ENCODE measurements at places on chromosomes 16 and 17.
A peak's percentile ranks its signal among the peaks of the same experiment; 100 is the strongest.

DNA sequence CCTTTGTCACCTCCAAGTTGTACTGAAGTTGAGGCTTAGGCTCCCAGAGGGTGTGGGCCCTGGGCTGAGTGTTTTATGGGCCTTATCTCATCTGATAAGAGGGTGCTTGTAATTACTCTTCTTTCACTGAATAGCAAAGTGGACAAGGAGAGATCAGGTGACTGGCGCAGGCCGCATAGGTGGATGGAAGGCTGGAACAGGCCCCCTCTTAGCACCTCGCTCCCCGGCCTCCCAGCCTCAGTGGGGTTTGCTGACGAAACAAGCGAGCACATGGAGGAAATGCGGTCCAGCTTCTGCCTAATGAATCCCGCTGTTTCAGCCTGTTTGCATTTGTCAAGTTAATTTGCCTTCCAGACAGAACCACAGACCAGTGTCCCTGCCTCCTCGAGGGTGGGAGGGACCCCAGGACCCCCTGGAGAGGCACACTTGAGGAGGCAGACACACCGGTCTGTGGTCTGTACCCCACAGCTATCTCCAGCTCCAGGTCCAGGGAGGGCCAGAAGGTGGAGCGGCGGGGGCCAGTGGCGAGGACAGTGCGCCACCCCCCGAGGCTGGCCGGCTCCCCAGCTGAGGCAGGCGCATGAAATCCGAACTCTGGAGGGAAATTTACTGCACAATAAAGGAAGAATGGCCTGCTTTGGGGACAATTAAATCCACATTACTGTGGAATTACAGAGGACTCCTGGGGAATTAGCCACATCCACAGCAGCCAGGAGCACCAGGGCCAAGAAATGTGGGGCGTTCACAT lies 123.4 kb downstream of the NTN1 start:
- no peak for DNase-seq

DNA sequence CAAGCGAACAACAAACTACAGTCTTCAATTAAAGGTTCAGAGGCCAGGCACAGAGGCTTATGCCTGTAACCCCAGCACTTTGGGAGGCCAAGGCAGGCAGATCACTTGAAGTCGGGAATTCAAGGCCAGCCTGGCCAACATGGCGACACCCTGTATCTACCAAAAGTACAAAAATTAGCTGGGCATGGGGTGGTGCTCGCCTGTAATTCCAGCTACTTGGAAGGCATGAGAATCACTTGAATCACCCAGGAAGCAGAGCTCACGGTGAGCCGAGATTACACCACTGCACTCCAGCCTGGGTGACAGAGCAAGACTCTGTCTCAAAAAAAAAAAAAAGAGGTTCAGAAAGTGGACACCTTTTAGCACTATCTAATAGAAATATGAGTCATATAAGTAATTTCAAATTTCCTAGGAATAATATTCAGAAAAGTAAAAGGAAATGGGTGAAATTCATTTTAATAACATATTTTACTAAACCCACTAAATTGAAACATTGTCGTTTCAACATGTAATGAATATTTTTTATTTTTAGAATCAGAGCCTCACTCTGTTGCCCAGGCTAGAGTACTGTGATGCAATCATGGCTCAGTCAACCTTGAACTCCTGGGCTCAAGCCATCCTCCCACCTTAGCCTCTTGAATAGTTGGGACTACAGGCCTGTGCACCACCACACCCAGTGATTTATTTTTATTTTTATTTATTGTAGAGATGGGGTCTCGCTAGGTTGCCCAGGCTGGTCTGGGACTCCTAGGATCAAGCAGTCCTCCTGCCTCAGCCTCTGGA lies 15.2 kb upstream of the MARCHF10 start:
- no peak for DNase-seq

GRCh38 chr17:81365601-81366585 lies 29.4 kb upstream of the BAHCC1 start:
- DNase-seq = no peak

- DNase-seq = peak; percentile 37
These were observed 44.7 kb downstream of the CHD9 start for GRCh38 chr16:53099318-53100130.

DNA sequence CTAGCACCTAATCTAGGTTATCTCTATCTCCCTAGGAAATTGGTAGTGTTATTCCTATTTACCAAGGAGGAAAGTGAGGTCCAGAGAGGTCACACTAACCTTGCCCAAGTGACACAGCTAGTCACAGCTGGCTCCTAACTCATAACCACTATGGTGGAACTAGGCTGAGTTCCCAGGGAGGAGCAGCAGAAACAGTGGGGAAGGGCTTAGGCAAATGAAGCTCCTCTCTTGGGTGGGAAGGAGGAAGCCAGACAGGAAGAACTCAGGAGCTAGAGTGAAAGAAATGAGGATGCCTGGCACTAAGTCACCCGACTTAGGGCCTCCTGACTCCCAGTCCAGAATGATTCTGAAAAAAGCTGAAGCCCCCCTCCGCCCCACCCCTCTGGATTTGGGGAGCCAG lies 34.5 kb downstream of the PSME3IP1 start:
- no peak for DNase-seq

DNA sequence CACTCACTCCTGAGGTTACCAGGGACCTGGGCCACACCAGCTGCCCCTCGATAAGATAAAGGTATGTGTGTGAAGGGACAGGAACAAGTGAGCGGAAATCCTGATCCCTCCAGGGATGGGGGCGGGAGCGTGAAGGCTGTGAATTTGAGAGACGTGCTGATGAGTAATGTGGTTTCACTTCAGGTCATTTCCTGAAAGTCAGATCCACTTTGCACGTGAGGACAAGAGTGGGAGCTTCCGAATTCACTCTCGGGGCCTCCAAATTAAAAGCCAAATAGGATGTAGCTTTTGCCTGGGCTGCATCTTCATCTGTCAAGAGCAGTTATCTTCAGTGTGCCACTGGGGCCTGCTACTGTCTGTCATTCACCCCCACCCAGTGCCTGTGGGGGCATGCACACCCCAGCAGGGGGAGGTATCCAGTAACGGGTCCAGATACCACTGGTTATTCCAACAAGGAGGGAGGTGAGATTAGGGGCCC lies 87.4 kb upstream of the LHX1 start:
- DNase-seq = no peak

DNA sequence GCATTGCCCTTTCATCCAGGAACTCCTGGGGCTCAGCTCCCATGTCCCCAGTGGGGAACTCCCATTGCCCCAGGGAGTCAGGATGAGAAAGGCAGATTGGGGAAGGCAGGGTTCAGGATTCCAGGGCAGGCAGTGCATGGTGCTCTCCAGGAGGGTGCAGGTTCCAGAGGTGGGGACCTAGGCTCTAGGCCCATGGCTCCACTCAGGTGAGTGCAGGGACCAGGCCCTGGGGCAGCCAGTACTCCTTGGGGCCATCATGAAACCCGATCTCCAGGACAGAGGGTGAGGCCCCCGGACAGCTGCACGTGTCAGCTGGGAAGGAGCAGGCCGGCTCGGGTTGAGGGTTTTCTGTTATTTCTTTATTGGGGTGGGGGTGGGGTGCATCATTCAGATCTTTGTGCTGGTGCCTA lies 1.3 kb upstream of the MTSS2 start:
- no peak for DNase-seq

GRCh38 chr17:66301864-66302741 lies at the start of gene PRKCA:
Gene PRKCA (plus strand): TSS chr17:66302613.
- DNase-seq = peak; percentile 60

GRCh38 chr17:69567130-69567529 lies 152.6 kb downstream of the MAP2K6 start:
- DNase-seq = no peak

DNA sequence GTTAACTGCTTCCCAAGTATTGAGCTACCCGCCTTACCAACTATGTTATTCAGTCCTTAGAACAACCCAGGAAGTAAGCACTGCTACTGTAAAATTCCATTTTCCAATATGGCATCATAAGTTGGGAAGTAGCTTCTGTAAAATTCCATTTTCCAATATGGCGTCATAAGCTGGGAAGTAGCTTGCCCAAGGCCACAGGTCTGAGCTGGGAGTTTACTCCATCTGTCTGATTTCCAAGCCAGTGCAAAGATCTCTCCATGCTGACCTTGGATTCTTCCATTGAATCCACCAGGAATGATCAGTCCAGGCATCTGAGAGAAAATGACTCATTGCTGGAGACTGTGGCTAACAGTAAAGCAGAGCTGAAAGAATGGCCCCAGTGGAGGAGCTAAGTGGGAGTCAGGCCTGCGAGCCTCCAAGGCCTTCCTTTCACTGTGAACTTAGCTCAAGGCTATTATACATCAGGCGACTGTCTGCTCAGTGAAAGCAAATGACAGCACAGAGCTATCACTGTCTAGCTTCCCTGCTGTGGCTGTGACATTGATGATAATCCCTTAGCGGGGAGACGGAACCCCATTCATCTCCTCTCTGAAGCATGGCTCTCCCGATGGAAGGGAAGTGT lies 430.4 kb downstream of the HAPSTR1 start:
- DNase-seq = no peak

DNA sequence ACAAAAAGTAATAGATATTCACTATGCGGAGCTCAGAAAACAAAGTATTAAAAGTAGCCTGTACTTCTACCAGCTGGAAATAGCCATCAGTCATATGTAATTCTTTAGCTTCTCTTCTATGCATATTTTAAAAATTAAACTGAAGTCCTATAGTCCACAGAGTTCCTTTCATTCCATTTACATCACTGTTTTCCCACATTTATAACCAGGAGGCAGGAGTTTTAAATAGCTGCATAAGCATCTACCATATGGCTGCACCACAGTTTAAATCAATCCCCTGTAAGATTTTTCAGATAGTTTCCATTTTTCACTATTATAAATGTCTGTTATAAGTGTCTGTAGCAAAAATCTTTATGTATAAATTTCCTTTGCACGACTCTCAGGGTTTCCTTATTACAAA lies 45.1 kb downstream of the ZFHX3 start:
- DNase-seq = no peak

GRCh38 chr17:30211371-30211770 lies 24.1 kb downstream of the SLC6A4 start:
- DNase-seq = no peak

GRCh38 chr16:81499576-81500380 lies 55.2 kb downstream of the CMIP start:
- no peak for DNase-seq

GRCh38 chr17:58170622-58171021 lies 3.8 kb downstream of the OR4D2 start:
- no peak for DNase-seq

DNA sequence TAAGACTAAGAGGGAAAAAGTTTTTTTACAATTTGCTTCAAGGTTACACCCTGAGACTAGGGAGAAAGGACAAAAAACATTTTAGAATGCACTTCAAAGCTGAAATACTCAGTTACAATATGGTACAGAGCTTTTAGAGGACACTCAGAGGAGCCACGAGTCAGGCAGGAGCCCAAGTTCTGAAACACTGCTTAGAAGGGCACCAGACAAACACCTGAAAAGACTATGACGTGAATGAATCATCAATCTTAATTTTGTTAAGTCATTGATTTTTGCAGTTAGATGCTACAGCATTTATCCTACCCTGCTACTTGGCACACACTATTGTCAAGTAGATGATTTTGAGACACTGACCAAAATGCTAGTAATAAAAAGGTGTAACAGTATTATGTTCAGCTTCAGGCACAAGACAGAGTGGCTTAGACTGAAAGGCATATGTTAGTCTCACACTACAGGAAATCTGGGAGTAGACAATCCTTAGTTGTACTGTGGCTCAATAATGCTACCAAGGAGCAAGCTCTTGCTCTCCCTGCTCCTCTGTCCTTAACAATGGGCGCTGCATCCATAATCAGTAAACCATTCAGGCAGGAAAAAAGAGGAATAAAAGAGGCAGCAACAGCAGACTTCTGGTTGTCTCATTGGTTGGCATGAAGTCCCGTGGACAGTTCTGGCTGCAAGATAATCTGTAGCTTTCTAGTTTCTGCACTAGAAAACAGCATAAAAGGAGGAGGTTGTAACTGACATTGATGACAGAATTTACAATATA lies 151.8 kb downstream of the ABCA8 start:
- DNase-seq = no peak

DNA sequence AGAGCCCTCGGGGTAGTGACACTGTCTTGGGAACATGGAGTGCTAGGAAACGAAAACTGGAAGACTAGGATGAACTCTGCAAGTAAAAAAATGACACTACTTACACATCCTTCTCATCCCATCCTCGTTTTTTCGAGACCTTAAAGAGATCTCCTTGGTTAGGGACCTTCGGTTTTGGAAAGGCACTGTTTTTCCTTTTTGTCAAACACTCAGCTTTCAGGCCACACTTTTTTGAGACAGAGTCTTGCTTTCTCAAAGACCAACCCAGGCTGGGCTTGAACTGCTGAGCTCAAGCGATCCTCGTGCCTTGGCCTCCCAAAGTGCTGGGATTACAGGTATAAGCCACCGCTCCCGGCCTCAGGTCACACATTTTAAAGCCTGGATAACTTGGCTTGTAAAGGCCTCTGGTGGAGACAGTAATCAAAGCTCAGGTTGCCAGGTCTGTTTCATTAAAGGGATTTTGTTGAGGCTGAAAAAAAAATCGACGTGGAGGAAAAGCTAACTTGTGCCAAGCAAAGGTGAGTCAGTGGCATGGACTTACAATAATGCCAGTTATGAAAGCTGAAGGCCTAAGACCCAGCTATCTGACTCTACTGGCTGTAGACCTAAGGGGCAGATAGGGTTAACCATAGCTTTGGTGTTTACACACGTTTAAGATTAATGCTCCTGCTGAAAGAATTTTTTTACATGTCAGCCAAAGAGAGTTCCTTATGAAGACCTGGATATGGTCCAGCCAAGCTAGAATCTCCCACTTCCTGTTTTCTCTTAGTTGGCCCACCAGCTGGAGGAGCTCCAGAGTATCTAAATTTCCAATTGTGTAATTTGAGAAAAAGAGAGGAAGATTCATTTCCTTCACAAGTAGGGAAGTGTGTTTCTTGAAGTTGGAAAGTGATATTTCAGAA lies 823 bp downstream of the NBR1 start:
- DNase-seq = no peak

GRCh38 chr17:53724726-53725125 lies 98.0 kb upstream of the KIF2B start:
- no peak for DNase-seq

DNA sequence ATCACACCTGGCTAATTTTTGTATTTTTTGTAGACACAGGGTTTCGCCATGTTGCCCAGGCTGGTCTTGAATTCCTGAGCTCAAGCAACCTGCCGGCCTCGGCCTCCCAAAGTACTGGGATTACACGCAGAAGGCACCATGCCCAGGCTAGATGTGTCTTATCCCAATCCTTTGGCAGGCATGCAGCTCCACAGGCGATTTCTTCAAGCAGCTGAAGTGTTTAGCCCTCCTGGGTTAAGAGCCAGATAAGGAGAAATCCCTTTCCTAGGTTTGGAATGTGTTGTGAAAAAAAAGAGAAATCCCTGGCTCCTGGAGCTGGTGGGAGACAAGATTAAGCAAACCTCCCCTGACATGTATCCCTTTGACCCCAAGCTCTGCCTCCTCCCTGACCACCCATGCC lies 2.1 kb upstream of the NHERF1 start:
- no peak for DNase-seq
